ENCODE measurements at places on chromosomes 1 and 21.

- no peak for DNase-seq
Measured at GRCh38 chr1:53345996-53346813, 18.3 kb upstream of the LRP8 start.

- no peak for DNase-seq
Measured at GRCh38 chr21:28590676-28591075, 402.0 kb downstream of the LTN1 start.

GRCh38 chr21:31180256-31181081, 142.2 kb upstream of the KRTAP19-8 start:
- peak; percentile 71 for DNase-seq

- DNase-seq: no peak
Measured at GRCh38 chr1:25112400-25112799, 119.9 kb downstream of the SYF2 start.

DNA sequence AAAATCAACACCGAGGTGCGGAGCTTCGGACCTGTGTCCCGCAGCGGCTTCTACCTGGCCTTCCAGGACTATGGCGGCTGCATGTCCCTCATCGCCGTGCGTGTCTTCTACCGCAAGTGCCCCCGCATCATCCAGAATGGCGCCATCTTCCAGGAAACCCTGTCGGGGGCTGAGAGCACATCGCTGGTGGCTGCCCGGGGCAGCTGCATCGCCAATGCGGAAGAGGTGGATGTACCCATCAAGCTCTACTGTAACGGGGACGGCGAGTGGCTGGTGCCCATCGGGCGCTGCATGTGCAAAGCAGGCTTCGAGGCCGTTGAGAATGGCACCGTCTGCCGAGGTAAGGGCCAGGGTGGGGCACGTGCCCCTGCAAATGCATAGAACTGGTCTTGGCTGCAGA, 74.1 kb downstream of the EPHB2 start:
- no peak for DNase-seq

DNA sequence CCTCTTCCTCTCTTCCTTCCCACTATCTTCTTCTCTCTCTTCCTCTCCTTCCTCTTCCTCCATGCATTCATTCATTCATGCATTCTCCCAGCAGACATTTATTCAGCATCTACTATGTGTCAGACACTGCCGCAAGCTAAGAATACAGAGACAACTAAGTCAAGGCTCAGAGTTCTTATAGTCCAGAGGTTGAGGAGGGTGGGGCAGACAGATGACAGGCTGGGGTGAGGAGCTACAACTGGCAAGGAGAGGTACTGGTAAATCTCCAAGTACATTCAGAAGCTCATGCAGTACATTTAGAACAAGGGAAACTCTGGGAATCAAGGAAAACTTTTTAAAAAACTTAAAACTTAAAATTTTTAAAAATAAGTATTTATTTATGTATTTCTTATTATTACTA, 56.4 kb upstream of the FMOD start:
- DNase-seq: no peak

DNA sequence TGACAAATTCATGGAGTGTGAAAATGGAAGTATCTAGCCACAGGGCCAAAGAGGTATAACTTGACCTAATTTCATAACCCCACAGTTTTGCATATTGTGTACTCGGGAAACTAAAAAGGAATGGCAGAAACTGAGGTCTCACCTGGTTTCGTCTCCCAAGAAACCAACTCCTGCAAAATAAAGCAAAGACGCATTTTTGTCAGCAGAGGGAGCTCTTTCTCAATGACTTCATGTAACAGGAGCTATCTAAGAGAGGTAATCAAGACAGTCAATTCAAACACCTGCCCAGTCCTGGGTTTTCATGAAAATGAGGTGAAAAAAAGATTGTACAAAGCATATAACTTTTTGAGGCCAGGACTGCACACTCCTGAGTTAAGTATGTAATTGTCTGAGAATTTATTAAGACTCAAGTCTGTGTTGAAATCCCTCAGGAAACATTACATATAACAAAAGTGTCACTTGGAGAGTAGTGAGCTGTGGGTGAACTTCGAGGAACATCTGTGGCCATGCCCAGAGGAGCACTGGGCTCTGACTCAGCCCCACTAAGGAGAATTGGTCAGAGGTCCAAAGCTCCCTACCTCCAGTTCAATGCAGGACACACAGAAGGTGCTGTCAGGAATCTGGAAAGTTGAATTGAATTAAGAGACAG, 17.6 kb downstream of the FCRL4 start:
- DNase-seq: no peak

DNA sequence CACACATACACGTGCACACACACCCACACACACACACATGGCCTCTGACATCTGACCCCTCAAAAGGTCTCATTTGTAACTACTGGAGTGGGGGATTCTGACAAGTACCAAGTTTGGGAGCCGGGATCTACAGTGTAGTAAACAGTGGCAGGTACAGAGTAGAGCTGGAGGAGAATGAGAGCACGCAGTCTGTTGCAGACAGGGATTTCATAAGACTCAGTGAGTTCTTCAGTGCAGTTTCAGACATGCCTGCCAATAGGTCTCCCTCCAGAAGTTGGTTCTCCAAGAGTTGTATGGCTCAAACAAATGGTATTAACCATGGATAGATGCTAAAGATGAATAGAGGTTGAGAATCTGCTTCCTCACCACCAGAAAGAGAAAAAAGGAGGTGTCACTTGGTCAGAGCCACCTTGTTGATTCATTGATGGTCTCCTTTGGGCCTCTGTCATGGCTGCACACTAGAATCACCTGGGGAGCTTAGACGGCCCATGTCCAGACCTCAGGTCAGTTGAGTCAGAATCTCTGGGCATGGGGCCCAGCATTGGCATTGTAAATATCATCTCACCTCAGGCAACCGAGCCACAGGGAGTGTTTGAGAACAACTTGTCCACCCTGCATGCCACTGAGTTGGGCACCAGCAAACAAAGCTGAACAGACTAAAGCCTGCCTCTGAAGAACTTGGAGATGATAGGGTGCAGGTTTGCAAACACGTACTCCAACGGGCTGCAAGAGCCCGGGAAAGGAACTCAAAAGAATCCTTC, 122.1 kb downstream of the EDEM3 start:
- DNase-seq: no peak

GRCh38 chr1:193259636-193260035, 73.2 kb upstream of the B3GALT2 start:
- DNase-seq: no peak

- DNase-seq: no peak
Measured at GRCh38 chr21:38376693-38377092, 119.9 kb downstream of the KCNJ15 start.

GRCh38 chr1:31181515-31182343, 58.0 kb downstream of the NKAIN1 start:
- no peak for DNase-seq

DNA sequence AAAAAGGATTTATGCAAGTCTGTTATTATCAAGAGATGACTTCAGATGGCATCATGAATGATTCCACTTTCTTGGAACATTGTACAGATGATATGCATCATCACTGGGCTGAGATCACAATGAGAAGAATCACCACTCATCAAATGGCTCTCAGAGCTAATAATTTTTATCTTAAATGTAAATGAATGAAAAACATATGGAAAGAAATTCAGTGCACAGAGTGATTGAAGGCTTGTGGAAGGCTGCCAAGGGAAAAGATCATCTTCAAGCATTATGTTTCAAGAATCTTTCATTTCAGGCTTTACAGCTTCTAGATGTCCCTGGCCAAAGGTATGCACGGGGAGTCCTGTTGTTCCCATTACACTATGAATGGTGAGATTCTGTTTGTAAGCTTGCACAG, 955.7 kb downstream of the TTLL7 start:
- DNase-seq: no peak

- DNase-seq: no peak
Measured at GRCh38 chr1:217090060-217090911, 367.1 kb upstream of the ESRRG start.

DNA sequence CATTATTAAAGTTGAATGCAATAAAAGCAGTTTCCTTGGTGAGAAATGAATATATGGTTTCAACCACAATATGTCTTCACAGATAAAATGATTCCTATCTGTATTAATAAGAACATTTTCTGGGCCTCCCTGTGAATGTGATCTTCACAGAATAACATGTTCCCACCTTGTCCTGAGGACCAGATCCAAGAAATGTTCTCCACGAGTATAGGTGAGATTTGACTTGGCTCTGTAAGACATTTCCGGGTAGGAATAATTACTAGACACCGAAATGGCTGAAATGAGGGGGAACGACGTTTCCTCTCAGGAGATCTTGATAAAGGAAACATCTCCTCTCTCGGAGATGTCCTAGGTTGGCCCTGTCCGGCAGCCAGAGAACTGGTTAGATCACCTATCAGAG, 61.4 kb downstream of the CLIC6 start:
- DNase-seq: no peak

- no peak for DNase-seq
Measured at GRCh38 chr1:238223076-238223640, 332.4 kb upstream of the ZP4 start.

GRCh38 chr1:54879872-54880271, 7.1 kb downstream of the DHCR24 start:
- no peak for DNase-seq

DNA sequence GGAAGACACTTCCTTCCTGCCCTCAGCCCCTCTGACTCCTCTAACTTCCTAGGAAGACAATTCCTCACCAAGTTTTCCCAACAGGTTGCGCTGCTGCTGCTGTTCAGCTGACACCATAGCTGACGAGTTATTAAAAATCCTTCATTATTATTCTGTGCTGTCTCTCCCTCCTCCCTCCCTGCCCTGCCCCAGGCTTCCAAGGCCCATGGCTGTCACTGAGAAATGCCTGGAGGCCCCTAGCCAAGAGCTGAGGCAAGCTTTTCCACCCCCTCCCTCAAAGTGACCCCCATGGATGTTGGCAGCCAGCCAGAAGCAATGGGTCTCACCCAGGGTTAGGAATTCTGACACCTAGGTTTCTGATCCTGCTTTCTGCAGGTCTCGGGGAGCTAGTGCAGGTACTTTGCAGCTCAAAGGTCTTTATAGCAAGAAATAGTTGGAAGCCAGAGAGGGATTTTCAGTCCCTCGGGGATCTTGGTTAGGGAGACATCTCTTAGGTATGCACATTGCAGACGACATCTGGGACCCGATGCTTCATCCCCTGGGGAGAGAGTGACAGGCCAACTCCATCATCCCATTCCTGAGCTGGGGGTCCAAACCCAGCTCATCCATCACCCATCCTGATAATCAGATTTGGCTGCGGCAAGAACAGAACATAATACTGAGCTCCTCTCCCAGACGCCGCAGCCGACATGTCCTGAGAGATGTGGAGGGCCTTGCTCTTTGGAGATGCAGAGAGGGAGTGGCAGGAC, 65.0 kb downstream of the KIRREL1 start:
- no peak for DNase-seq

GRCh38 chr1:177310326-177310725, 139.6 kb downstream of the BRINP2 start:
- peak; percentile 45 for DNase-seq

DNA sequence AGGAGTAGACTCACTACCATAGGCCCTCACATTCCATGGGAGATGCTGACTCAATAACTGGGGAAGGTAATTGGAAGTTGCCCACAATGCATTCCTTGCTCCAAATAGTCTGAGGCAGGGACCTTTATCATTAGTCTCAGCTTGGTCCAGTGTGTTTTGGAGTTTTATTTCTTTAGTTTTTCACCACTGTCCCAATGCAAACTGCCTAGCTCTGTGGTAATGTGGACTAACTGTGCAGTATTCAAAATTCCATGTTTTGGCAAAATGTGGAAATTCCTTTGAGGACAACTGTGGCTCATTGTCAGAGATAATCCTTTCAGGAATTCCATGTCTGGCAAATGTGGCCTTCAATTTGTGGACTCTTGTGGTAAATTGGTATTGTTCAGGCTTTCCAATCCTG, 78.1 kb upstream of the PAPPA2 start:
- no peak for DNase-seq

DNA sequence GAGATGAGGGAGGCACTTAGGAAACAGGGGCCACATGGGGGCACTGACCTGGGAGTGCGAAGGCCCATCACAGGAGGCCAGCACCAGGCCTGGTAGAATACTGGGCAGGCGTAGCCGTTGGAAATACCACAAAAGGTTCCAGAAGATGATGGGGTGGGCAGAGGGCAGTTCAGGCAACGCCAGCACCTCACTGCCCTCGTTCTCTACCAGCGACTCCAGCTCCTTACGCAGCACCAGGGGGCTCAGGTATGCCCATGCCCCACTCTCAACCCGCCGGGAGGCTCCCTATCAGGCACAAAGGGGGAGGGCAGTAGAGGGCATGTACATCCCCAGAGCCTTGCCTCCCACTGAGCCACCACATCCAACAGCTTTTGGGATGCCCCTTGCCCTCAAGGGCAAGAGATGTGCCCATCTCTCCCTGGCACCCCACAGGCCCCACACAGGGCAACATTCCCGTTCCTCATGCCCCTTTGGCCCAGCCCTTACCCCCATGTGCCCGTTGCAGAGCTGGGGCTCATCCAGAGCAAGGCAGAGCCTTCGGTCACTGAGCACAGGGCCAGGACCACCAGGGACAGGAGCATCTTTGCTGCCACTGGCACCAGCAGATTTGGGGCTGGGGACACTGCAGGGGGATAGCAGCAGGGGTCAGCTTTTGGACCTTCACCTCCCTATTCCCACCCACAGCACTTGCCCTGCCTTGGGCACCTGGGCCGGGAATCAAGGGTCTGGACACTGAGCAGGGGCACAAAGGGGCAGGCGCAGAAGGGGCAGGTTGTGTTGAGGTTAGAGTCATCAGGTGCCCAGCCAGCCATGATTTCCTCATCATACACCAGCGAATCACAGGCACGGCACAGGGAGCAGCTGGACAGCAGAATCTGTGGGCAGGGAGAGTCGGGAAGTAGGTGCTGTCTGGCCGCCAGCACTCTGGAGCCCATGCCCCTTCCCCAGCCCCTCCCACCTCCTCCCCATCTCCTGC, 9.7 kb upstream of the GATAD2B start:
- DNase-seq: no peak

- no peak for DNase-seq
Measured at GRCh38 chr1:220791285-220791684, 4.6 kb downstream of the MTARC1 start.

DNA sequence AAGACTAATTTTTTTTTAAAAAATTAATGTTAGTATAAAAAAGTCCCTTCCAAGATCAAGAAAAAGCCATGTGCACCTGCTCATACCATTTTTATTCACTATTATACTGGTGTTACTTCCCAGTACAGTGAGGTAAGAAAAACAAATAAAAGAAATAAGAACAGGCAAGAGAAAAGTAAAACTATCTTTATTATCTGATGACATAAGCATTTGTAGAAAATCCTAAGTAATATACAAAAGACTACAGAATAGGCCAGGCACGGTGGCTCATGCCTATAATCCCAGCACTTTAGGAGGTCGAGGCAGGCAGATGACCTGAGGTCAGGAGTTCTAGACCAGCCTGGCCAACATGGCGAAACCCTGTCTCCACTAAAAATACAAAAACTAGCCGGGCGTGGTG, 65.3 kb downstream of the SRSF11 start:
- DNase-seq: no peak

- DNase-seq: no peak
Measured at GRCh38 chr1:109719337-109719837, 7.3 kb downstream of the GSTM5 start.

Measured in hippocampal formation (tissue), 2 donors.